ENCODE measurements at places on chromosomes 3 and 15. TPM values are rescaled to one million over a fixed set of nuclear protein-coding genes. Genes with fewer than 3 reads are reported as not detected.

The PLA2G4D gene
- total RNA-seq, result 5.9 TPM

DNA sequence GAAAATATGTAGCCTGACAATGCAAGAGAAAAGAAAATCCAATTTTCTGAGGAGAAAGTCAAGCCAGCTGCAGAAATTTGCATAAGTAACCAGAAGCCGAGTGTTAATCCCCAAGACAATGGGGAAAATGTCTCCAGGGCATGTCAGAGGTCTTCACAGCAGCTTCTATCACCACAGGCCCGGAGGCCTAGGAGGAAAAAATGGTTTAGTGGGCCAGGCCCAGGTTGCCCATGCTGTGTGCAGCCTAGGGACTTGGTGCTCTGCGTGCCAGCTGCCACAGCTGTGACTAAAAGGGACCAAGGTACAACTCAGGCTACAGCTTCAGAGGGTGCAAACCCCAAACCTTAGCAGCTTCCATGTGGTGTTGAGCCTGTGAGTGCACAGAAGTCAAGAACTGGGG lies 201.2 kb upstream of the SOX2 start:
- DNase-seq, result no peak

The CTSH gene
- total RNA-seq, result 102 TPM

The TM6SF1 gene
- total RNA-seq, result 0.45 TPM

The AHSG gene
- total RNA-seq, result not detected

DNA sequence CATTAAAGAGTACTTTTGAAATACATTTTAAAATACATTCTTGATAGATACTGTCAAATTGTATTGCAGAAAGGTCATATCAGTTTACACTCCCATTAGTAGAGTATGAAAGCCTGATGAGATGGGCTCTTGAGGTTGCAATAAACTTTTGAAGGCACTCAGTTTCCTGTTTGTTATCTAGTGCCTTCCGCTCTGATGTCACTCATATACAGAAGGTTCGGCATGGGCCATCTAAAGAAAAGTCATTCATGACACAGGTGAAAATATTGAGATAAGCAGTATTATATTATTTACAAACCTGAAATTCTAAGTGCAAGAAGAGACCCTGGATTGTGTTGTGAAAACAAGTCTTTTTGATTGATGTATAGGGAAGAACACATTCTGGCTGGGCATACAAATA lies 36.5 kb upstream of the DENND4A start:
- no peak for DNase-seq

The TMEM266 gene
- 0.29 TPM for total RNA-seq

The TIMP4 gene
- total RNA-seq, result 6.7 TPM

DNA sequence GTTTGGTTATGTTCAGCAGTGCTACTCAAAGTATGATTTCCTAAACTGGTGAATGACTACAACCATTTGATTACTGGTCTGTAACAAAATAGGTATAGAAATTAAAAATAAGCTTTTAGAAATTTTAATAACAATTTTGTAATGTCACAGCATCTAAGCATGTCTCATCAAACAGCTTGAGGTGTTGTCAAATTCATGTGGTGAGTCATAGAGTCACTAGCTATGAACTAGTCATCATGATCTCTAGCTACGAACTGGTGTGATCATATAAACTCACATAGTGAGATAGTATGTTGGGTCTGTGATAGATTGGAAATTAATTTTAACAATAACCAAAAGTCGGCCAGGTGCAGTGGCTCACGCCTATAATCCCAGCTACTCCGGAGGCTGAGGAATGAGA lies 213.9 kb upstream of the RBMS3 start:
- DNase-seq, result no peak

DNA sequence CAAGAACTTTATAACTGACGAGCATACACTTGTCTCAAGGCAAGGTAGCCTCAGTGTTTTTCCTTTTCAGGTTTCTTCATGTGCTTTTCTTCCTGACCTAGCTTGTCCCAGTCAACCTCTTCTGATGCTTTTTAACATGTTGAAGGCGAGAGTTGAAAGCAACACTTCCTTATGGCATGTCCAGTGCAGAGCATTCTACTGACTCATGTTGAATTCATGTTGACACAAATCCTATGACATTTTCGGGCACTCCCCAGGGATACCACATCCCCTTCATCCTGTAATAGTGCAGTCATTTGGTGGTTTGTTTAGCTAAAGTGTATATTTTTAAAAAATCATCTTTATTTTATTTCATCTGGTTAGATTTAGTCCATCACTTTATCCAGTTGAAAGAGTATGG lies 75.9 kb upstream of the CBLB start:
- no peak for DNase-seq

The NUP210 gene
- 7.2 TPM for total RNA-seq

The ANKDD1A gene
- total RNA-seq, result 7.8 TPM

- no peak for DNase-seq
These were observed 18.0 kb upstream of the CLEC3B start for GRCh38 chr3:45008117-45008516.

GRCh38 chr3:196645897-196646665 lies 6.6 kb downstream of the NRROS start:
- no peak for DNase-seq

GRCh38 chr15:70967646-70968045 lies 75.0 kb downstream of the LRRC49 start:
- DNase-seq, result no peak

- DNase-seq, result no peak
These were observed 613 bp downstream of the SEC13 start for GRCh38 chr3:10320320-10320677.

DNA sequence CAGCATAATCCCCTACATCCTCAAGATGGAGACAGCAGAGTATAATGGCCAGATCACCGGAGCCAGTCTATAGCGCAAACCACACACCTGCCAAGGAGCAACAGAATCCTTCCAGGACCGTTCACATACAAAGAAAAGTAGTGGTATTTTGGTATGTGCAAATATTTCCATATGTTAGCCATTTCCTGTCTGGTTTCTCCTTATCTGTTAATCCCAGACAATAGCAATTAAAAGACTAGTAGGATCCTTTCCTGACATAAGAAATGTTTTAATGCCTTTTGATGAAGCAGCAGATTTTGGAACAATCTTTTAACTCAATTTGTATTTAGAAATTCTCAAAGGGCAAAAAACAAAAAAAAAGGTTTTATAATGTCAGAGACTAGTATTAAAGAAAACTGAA lies 22.2 kb downstream of the MRPS25 start:
- no peak for DNase-seq

DNA sequence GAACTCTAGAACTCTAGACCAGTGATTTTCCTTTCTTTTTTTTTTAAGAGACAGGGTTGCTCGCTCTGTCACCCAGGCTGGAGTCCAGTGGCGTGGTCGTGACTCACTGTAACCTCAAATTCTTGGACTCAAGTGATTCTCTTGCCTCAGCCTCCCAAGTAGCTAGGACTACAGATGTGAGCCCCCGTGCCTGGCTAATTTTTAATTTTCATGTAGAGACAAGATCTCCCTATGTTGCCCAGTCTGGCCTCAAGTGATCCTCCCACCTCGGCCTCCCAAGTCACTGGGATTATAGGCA lies 359.6 kb downstream of the SHQ1 start:
- DNase-seq, result no peak

The ADAMTS7 gene
- total RNA-seq, result 0.42 TPM

The HYKK gene
- 4.1 TPM for total RNA-seq

DNA sequence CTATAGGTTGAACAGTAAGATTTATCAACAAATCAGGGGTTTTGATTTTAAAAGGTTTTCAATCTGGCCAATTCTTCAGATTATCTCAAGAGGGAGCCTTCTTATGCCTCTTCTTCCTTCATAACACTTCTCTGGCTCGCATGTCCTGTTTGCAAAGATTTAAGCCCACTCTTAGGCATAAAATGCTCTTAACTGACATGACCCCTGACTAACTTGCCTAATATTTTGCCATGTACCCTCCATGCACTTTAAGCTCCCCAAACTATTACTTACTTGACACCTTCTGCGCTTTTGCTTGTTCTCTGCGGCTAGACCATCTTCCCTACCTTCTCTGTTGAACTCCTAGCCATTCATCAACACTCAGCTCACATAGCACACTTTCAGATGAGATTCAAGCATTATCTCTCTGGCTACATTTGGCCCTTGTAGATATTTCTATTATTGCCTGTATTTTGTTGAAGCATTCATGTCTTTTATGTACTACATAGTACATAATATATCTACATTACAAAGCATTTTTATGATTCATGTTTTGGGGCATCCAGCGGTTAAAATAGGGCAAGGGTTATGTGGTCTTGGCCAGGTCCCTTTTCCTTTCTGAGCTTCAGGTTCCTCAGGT lies 1.0 kb upstream of the ARIH1 start:
- no peak for DNase-seq

- DNase-seq, result no peak
These were observed 115.6 kb downstream of the EOMES start for GRCh38 chr3:27606537-27606936.

The MYRIP gene
- total RNA-seq, result 0.66 TPM

The LRTM1 gene
- not detected for total RNA-seq

The HTR3E gene
- not detected for total RNA-seq

DNA sequence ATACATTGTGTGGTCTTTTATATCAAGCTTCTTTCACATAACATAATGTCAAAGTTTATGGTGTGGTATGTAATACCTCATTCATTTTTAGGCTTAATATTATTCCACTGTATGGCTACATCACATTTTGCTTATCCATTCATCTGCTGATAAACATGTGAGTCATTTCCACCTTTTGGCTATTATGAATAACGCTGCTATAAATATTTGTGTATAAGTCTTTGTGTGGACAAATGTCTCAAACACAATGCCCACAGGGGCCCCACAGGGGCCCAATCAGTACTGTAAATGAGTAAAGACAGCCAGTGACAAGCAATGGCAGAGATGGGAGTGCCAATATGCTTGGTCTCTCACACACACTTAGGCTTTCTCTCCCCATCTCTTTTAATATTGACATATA lies 54.2 kb downstream of the PIK3R4 start:
- no peak for DNase-seq

The PSTPIP1 gene
- total RNA-seq, result 8.0 TPM

DNA sequence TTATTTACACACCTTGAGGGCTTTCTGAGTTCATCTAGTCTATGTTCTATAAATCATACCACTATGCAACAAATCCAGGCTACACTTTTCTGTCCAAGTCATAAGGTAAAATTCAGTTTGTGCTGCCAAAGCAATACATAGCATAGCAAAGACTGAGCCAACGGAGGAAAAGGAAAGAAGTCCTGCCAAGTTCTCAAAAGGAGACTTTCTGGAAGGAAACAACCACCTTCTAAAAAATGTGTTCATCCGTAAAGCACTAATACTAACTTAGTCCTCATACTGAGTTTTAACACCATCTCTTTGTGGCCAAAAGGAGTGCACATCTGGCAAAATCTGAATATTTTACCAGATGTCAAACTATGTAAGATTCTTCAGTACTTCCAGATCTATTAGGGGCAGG lies 620.2 kb downstream of the RBMS3 start:
- no peak for DNase-seq

DNA sequence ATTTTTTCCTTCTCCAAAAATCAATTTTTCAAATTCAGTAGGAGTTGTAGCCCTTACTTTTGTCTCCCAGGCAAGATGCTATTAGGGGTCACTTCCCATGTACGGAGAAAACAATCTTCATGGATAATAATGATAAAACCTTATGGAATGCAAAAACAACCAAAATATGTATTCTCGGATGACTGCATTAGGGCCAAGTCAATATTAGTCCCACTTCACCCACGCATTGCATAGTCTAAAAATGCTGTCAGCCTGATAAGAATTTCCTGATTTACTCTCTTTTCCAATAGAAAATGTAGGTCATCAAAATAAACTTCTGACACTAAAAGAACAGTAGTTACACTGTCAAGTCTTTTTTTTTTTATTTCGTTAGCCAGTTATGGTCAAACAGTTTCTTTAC lies 2.7 kb downstream of the VGLL3 start:
- DNase-seq, result no peak

- DNase-seq, result no peak
These were observed 105.7 kb downstream of the PPP2R3A start for GRCh38 chr3:136070953-136071949.

The GOLGA8J gene
- not detected for total RNA-seq

DNA sequence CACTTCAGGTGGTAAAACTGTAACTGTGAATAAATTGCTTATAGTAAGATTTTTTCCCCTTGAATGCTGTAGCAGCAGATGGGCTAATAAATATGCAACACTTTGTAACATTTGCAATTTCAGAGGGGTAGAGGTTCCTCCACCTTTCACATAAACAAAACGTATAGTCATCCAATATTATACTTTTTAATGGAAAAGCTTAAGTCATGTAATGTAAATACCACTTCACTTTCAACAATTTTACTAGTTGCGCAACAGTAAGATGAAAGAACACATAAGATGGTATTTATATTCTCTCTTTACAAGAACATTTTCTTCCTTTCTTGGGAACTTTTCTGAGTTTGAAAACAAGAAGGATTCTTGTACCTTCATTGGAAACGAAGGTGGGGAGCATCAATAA lies 56.6 kb upstream of the FAM3D start:
- no peak for DNase-seq

GRCh38 chr3:8154617-8155016 lies 347.0 kb upstream of the LMCD1 start:
- no peak for DNase-seq

- DNase-seq, result no peak
These were observed 1.7 kb upstream of the DLL4 start for GRCh38 chr15:40927495-40927872.

DNA sequence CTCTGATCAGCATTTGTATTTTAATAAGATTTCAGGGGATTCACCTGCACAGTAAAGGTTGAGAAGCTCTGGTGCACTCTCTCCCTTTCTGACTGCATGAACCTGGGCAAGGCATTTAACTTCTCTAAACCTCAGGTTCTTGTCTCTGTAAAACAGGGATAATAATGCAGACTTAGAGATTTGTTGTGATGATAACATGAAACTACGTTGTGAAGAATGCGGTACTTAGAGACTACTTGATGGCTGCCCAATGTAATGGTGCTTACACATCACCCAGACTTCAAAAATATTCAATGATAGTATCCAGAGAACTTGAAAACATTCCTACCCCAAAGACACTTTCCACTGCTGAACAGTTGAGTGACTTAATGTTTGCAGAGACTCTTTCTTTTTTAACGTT lies 19.8 kb upstream of the TNFSF10 start:
- DNase-seq, result no peak

The BFSP2 gene
- not detected for total RNA-seq

DNA sequence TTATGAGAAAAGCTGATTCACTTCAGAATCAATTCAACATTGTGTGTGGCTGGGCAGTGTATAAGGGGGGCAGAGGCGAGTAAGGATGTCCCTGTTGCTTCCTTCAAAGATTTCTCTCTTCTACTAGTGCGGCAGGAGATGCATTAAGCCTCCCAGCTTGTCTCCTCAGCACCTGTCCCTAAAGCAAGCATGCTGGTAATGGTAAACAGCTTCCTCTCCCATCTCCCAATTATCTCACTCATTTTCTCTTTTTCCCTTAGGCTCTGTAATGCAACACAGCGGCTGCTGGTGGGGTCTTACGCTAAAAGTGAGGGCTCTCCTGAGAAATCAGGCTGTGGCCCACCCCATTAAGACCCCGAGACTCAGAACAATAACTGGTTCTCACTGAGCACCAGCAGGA lies 306.4 kb upstream of the ROPN1 start:
- DNase-seq, result no peak

GRCh38 chr15:78638658-78639314 lies 2.2 kb downstream of the CHRNB4 start:
- DNase-seq, result no peak

All from esophagus squamous epithelium (tissue), 5 donors.